SJCRH30 (cell line): ENCODE measurements at places on chromosomes 13 and 19.

DNA sequence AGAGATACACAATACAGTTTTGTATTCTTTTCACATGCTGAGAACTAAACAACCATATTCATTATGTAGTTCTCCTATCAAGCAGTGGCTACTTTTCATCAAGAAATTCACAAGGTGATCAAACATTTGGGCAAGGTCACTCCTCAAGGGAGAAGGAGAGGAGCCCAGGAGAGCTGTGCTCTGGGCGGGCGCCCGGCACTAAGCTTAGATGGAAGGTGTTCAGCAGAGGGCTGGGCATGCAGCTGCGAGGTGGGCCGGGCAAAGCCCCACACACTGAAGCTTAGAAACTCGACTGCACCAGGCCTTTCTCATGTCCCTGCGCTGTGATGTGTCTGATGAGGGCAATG lies 30.4 kb upstream of the SPACA7 start:
- DNase-seq, result no peak

DNA sequence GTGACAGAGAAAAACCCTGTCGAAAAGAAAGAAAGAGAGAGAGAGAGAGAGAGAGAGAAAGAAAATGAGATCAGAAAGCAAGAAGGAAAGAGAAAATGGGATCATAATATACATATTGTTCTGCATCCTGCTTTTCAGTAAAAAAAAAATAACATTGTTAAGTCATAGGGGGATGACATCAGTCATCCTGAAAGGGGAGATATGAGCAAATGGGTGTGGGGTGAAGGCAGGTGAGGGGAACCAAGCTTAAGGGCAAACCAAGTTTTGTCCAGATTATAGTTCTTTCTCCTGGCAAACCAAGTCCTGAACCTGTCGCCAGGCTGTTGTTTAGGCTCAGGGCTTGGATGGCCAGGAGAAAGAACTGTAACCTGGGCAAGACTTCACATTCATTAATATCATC lies 92.6 kb upstream of the TMTC4 start:
- DNase-seq, result no peak

DNA sequence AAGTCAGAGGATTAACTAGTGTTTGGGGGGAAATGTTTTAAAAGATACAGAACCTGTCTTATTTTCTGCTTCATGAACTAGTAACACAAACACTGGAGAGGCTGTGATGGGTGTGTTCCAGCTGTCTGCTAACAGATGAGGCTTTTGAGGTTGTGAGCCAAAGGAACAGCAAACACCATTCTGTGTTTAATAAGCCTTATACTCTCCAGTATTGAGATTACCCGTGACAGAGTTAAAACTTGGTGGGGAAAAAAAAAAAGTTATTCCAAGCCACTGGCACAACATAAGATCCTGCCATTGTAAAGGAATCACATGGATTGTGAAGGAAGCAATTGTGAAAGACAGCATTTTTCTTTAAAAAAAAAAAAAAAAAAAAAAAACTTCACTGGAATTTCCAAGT lies 48.4 kb downstream of the KCTD12 start:
- no peak for DNase-seq

DNA sequence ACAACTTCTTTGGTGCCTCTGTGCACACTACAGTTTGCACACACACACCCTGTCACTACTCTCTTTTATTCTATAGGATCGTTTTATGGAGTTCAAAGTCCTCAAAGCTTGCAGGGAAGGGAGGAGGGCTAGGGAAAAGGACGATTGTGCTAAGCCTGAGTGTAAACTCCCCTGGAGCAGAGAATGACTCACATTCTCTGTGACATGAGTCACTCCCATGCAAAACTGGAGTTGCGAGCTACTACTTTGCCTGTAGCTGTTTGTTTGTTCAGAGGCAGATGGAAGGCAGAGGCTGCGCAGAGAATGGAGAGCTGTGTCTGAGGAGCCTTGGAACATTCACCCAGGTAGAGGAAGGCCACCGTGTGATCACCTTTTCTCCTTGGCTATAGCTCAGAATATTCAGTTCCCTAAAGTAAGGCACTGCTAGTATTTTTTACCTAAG lies 80.5 kb upstream of the MBNL2 start:
- peak; percentile 78 for DNase-seq

DNA sequence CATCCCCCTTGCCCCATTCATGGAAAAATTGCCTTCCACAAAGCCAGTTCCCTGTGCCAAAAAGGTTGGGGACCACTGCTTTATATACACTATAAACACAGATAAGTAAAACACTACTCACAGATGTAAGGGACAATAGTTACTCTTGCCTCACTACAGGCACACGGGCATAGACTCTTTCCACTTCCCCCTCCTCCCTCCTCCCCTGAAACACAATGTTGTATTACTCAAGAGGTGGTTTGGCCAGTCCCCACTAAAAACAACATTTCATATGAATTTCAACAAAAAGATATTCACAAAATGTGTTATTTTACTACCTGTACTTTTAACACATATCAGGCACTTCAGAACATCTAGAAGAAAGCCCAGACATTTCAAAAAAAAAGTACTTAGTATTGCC lies 45.1 kb downstream of the EPSTI1 start:
- no peak for DNase-seq

- no peak for DNase-seq
These were observed 157.5 kb downstream of the RGCC start for GRCh38 chr13:41614671-41615527.

DNA sequence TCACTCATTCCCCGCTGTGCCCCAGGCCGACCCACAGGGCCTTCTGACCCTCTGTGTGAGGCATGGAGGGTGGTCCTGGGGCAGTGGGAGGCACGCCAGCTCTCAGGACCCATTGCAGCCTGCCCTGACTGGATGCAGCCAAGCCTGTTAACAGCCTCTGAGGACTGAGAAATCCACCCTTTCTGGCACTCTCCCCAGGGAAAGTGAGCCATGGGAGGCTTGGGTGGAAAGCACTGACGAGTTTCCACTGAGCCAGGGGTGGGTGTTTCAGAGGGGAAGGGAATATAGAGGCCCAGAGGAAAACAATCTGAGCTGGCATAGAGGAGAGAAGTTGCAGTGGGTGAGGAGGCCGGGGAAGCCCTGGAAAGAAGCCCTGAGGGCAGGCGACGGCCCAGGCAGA lies 30.6 kb upstream of the SLC7A10 start:
- no peak for DNase-seq

- no peak for DNase-seq
These were observed 26.5 kb upstream of the CASP14 start for GRCh38 chr19:15022752-15023151.

- no peak for DNase-seq
These were observed 1181.2 kb downstream of the PCDH9 start for GRCh38 chr13:66048888-66049287.

DNA sequence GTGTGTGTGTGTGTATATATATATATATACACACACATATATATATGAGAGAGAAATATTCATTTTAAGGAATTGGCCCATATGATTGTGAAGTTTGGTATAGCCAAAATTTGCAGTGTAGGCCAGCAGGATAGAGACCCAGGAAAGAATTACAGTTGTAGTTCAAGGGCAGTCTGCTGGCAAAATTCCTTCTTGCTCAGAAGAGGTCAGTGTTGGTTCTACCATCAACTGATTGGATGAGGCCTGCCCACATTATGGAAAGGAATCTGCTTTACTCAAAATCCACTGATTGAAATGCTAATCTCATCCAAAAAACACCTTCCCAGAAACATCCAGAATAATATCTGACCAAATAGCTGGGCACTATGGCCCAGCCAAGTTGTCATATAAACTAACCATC lies 24.0 kb downstream of the RNF6 start:
- peak; percentile 19 for DNase-seq

DNA sequence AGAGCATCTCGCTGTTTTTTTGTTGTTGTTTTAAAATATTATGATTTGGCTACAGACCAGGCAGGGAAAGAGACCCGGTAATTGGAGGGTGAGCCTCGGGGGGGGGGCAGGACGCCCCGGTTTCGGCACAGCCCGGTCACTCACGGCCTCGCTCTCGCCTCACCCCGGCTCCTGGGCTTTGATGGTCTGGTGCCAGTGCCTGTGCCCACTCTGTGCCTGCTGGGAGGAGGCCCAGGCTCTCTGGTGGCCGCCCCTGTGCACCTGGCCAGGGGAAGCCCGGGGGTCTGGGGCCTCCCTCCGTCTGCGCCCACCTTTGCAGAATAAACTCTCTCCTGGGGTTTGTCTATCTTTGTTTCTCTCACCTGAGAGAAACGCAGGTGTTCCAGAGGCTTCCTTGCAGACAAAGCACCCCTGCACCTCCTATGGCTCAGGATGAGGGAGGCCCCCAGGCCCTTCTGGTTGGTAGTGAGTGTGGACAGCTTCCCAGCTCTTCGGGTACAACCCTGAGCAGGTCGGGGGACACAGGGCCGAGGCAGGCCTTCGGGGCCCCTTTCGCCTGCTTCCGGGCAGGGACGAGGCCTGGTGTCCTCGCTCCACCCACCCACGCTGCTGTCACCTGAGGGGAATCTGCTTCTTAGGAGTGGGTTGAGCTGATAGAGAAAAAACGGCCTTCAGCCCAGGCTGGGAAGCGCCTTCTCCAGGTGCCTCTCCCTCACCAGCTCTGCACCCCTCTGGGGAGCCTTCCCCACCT lies 183.3 kb downstream of the KDM4B start:
- DNase-seq, result no peak

GRCh38 chr13:61415058-61415721 lies 459 bp downstream of the PCDH20 start:
- DNase-seq, result peak; percentile 52

DNA sequence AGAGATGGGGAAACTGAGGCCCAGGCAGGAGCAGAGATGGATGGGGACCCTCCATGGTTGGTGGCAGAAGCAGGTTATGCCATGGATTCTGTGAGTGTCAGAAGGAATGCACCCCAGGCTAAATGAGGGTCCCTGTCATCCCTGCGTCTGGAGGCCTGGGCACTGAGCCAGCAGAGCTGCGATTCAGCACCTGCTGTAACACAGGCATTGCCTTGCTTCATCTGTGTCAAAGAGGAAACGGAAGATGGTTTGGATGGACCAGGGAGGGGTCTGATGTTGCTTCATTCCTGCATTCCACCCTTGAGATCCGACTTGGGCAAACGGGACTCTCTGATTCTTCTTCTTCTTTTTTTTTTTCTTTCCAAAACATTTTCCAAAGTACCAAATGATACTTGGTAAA lies 1.2 kb downstream of the C5AR1 start:
- peak; percentile 67 for DNase-seq

DNA sequence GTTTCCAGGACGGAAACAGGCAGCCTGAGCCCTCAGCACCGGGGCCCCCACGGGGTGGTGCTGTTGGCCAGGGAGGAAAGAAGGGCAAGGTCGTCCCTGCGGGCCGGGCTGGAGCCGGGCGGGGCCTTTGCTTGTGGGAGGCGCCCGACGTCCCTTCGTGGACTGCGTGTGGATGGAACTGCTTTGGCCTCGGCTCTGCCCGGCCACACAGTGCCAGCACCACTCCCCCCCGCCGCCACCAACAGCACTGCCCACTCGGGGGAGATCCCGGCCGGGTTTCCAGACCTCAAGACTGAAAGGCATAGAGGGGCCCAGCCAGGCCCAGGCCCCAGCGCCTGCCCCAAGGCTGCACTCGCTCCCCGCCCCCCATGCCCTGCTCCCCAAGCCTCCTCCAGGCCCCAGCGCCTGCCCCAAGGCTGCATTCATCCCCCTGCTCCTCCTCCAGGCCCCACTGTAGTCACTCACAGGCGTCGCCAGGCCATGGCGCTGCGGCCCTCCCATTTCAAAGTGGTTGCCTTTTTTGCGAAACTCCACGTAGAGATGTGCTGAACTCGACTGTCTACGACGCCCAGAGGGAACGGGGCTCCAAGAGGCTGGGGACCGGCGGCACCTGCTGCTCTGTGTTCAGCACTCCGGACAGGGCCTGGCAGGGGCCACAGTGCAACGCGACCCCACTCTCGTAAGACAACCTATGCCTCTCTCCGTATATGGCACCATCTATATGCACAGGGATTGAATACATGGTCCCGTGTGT lies 22.5 kb downstream of the C13orf46 start:
- peak; percentile 86 for DNase-seq

- no peak for DNase-seq
These were observed 45.3 kb upstream of the ANKRD10 start for GRCh38 chr13:110960204-110960603.

- DNase-seq, result no peak
These were observed 1.3 kb downstream of the NAT14 start for GRCh38 chr19:55486043-55486970.

DNA sequence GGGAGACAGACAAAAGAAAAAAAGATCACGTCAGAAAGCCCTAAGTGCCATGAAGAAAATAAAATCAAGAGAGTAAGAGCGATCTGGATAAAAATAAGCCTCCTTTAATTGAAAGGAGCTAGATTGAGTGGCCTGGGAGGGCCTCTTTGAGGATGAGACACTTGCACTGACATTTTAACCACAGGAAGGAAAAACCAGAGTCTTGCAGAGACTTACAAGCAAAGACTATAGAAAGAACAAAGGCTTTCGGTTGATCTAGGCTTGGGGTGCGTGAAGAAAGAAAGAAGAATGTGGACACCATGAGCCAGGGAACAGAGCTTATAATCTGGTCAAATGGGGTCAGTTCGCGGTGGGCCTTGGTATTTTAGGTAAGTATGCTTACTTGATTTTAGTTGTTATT lies 342.7 kb downstream of the COG6 start:
- no peak for DNase-seq

DNA sequence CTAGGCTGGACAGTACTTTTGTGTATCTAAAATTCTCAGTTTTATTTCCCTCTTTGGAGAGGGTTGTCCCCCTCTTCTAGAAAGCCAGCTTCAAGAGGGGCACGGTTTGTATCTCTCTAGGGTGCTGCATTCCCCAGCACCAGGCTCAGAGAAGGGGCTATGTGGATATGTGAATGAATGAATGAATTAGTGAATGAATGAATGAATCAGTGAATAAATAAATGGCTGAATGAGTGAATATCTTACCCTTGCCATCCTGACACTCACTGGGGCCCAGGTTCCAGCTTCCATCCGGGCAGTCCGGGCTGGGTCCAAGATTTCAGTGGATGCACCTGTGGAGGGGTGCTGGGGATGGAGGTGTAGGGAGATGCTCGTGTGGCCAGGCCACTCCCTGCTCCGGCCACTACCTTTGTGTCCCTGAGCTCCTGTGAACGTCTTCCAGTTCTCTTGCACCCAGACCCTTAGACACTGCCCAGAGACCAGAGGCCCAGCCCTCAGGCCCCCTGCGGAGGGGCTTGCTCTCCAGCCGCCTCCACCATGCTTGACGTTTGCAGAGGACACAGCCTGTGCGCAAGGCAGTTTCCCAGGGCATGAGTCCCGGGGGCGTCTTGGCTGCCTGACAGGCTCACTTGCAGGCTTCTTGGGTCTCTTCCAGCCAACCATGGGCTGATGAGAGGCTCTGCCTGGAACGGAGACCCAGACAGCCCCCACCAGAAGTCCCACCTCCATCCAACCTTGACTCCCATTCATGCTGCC lies 2.8 kb upstream of the KCNN1 start:
- DNase-seq, result no peak

- no peak for DNase-seq
These were observed 151.5 kb downstream of the ZNF737 start for GRCh38 chr19:20414120-20414519.

GRCh38 chr19:41569481-41570150 lies 6.3 kb upstream of the CEACAM21 start:
- DNase-seq, result peak; percentile 99

GRCh38 chr19:49781394-49781793 lies 14.6 kb downstream of the AP2A1 start:
- no peak for DNase-seq
